Hindlimb muscle (tissue), 1 donor: ENCODE measurements at places on chromosomes 11 and 22. TPM values are rescaled to one million over a fixed set of nuclear protein-coding genes. Genes with fewer than 3 reads are reported as not detected.
A peak's percentile ranks its signal among the peaks of the same experiment; 100 is the strongest.

GRCh38 chr22:50544078-50544745 lies 1.5 kb upstream of the KLHDC7B start:
- DNase-seq: peak; percentile 42

SMC1B gene
- 0.06 TPM for polyA plus RNA-seq

DNA sequence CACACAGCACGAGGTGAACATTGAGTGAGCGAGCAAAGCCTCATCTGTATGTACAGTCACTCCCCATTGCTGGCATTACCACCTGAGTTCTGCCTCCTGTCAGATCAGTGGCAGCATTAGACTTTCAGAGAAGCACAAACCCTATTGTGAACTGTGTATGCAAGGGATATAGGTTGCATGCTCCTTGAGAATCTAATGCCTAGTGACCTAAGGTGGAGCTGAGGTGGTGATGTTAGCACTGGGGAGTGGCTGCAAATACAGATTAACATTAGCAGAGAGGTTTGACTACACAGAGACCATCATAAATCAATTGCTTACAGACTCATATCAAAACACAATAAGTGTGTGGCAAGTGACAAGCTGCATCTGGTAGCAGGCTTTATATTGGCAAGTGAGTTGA lies 262.5 kb upstream of the ANO5 start:
- no peak for DNase-seq

DNA sequence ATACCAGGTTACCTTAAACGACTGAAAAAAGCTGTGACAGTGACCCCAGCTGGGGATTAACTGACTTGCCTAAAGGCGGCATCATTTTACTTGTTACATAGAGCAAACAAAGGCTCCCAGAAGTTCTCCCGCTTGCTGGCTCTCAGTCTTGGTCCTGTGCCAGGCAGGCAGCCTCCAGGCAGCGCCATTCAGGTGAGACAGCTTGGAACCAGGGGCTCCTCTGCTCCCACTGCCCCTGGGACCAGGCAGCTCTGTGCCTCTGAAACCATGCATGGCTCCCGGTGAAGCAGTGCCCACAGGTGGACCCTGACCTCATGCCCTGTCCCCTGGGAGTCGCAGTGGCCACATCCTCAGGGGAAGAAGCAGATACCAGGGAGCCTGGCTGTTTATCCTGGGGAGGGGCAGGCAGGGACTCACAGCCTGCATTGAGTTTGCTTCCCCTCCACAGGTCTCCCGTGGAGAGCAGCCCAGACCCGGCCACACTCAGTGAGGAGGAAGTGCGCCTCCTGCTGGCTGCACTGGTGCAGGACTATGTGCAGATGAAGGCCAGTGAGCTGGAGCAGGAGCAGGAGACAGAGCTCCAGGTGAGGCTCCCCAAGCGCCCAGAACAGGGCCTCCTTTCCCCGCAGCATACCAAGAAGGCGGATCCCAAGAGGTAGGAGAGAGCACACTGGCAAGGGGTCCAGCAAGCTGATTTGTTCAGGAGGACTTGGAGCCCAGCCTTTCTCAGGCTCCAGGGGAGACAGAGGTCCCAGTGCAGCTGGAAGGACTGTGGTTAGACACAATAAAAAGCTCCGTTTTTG lies 15.6 kb upstream of the CYP2R1 start:
- DNase-seq: peak; percentile 38

DNA sequence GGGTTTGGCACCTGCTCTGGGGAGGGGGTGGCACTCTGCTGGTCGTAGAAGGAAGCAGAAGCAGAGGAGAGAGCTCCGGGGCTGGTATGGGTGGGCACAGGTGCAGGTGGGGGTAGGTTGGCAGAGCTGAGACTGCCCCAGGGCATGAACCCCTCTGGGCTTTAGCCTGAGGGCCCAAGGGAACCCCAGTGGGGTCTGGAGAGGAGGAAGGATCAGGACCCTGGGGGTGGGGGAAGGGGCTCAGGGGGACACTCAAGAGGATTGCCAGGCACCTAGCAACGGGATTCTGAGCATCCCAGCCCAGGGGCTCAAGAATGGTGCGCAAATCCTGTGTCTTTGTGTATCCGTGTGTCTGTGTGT lies 6.3 kb downstream of the ALDH3B2 start:
- no peak for DNase-seq

DNA sequence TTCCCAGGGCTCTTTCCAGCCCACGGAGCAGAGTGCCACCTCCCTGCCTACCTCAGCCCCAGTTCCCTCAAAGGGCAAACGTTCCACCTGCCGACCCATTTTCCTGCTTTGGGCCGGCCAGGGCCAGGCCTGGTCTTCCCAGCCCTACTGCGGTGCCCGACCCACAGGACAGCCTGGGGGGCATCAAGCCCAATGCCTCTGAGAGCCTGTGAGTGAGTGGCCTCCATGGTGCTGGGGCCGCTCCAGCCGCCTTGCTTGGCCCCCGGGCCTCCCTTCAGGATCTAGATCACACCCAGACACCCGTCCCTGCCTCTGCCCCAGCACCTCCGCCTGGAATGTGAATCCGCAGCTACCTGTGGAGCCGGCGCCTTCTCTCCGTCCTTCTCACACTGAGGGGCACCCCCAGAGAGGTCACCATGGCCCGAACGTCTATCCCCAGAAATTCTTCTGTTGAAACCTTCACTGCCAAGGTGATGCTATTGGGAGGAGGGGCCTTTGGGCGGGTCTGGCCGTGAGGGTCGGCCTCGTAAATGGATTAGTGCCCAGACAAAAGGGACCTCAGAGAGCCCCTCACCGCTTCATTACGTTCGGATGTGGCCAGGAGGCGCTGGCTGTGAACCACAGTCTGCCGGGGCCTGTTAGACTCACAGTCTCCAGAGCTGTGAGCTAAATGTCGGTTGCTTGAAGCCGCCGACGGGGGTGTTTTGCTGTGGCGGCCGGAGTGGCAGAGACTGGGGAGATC lies 36.2 kb upstream of the BRSK2 start:
- DNase-seq: no peak
